Retina (tissue), 1 donor: ENCODE measurements at places on chromosomes 3 and 15.

GRCh38 chr15:98907927-98908471 lies 99.6 kb downstream of the PGPEP1L start:
- no peak for DNase-seq

DNA sequence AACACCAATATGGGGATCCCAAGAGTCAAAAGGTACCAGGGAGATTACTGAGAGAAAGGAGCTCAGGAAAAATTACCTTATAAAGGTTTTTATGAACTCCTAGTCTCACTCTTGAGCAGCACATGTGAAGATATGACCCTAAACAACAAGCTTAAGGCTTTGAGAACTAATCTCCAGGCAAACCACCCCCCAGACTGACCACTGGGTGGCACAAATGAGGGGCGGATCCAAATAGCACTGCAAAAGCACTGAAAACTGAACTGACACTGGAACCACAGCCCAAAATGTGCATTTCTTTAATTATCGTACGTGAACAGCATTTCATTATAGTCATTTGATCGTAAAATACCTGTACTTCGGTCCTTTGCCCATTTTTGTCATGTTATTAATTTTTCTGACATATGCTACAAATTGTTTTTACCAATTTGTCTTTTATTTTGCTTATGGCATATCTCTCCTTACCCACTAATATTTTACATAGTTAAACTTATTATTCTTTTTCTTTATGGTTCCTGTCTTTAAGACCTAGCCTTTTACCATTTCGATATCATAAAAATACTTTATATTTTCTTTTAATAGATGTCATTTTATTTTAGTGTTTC lies 31.5 kb upstream of the TFDP2 start:
- peak; percentile 6 for DNase-seq

GRCh38 chr3:134600685-134601463 lies 49.9 kb downstream of the KY start:
- DNase-seq: peak; percentile 91

DNA sequence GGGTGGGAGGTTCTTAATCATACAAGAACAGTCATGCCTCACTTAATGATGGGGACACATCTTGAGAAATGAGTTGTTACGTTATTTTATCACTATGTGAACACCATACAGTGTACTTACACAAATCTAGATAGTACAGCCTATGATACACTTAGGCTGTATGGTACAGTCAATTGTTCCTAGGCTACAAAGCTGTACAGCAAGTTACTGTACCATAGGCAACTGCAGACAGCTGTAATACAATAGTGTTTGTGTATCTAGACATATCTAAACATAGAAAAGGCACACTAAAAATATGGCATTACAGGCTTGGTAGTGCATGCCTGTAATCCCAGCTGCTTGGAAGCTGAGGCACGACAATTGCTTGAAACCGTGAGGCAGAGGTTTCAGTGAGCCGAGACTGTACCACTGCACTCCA lies 55.7 kb upstream of the PLXND1 start:
- no peak for DNase-seq

DNA sequence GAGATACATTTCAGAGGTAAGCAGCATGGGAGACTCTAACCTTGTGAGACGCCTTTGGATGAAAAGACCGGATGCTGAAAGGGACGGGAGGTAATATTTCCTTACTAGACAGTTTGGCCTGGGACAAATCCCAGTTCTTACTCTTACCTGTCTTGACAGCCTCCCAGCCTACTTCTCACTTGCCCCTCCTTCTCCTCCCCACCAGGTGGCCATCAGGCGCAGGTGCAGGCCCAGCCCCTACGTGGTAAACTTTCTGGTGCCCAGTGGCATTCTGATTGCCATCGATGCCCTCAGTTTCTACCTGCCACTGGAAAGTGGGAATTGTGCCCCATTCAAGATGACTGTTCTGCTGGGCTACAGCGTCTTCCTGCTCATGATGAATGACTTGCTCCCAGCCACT lies 6.3 kb downstream of the HTR3D start:
- no peak for DNase-seq

DNA sequence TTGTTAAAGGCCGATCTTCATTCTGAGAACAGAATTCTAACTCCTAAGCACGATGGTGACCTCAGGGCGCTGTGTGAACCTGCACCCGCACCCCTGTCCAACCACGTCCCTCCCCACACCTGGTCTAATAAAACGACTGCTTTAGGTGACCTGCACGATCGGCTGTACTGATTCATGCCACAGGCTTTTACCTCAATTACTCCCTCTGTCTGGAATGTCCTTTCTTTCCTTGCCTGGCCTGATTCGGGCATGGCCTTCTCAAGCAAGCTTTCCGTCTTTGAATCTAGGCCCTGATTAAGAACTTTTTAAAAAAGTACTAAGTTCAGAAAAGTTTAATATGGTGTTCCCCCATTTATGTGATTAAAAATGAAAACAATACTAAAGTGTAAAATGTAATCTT lies 842 bp upstream of the U2SURP start:
- DNase-seq: no peak

GRCh38 chr3:187870360-187871203 lies 125.3 kb upstream of the BCL6 start:
- DNase-seq: no peak

DNA sequence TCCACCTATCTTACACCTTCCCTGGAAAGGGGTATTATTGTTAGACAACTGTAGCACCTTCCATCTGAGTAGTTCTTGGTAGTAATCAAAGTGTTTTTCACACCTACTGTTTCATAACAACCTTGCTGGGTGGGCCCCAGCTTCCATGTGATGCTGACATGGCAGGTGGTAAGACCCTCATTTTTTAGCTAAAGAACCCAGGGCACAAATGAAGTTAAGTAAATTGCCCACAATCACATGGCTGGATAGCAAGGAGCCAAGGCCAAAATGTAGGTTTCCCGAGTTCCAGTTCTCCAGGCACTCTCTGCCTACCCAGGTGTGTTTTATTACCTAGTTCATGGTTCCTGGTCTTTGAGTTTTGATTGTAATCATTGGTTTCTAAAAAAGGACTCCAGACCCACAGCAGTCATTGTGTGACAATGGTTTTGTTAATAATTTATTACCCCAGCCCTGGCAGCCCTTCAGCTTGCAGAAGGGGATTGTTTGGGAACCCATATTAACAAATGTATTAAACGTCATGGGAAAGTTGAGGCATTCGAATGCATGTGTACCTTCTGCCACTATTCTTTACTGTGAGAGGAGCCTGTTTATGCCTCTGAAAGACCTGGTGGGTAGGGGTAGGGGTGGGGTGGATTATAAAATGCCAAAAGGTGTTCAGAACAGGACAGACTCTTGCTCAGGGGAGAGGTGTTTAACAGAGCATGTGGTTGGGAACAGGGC lies 222.2 kb upstream of the BHLHE40 start:
- DNase-seq: no peak

GRCh38 chr3:50978991-50979667 lies 304.4 kb downstream of the DOCK3 start:
- DNase-seq: no peak

GRCh38 chr15:59299929-59300617 lies 72.6 kb downstream of the MYO1E start:
- DNase-seq: no peak

GRCh38 chr3:111913163-111913763 lies 54.2 kb downstream of the PHLDB2 start:
- DNase-seq: no peak

GRCh38 chr15:25652704-25653103 lies 210.4 kb downstream of the ATP10A start:
- DNase-seq: no peak

GRCh38 chr15:98920091-98920880 lies 87.3 kb downstream of the PGPEP1L start:
- DNase-seq: no peak

DNA sequence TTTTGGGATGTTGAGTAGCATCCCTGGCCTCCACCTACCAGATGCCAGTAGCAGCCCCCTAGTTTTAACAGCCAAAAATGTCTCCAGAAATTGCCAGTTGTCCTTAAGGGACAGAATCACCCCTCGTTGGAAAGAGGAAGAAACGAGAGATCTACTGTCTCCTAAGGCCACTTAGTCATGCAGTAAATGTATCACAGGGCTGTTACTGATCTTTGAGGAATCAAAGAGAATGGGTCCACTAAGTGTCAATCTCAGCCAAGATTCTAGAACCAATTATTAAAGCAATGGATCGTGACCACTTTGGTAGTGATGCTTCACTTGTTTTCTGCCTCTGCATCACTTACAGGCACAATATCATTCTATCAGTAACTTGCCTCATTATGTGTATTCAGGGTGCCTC lies 26.4 kb downstream of the POLG start:
- no peak for DNase-seq

GRCh38 chr15:69595009-69595791 lies 142.6 kb downstream of the RPLP1 start:
- DNase-seq: no peak

GRCh38 chr3:155189478-155189877 lies 104.0 kb downstream of the STRIT1 start:
- no peak for DNase-seq

DNA sequence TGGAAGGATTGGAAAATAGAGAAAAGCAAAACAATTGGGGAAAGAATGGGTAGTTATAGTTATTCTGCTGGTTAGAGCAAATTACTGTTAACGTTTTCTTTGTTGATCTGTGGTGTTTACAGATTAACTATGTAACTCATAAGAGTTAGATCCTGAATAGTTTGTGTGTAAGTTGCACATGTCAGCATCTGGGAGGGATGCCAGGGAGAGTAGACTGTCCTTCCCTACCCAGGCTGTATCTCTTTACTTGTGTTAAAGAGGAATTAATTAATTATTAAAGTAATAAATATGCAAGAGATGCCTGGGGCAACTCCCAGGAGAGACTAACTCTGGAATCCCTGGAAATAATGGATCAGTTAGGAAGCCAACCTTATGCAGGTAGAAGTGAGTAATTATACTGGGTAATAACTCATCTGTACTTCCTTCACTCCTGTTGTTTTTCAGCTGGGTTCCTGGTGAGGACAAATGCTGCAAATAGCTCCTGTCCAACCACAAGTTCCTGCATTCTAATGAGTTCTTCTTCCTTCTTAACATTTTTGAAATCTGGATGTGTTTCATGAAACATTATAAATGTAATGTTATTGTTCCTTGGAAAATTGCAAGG lies 18.9 kb downstream of the GHRL start:
- DNase-seq: no peak
